Activated T-helper 1 cell treated with anti-CD3 and anti-CD28 coated beads, Interleukin-12 subunit alpha, Interleukin-12 subunit beta, Interleukin-2, Interleukin-4 antibody, amounts not matched to agents 30 ng/mL and 10 ng/mL and 1 ng/mL, durations not matched to agents 14 hours and 24 hours and 36 hours (primary cell): ENCODE measurements at places on chromosomes 7 and 10. TPM values are rescaled to one million over a fixed set of nuclear protein-coding genes. Genes with fewer than 3 reads are reported as not detected.

DNA sequence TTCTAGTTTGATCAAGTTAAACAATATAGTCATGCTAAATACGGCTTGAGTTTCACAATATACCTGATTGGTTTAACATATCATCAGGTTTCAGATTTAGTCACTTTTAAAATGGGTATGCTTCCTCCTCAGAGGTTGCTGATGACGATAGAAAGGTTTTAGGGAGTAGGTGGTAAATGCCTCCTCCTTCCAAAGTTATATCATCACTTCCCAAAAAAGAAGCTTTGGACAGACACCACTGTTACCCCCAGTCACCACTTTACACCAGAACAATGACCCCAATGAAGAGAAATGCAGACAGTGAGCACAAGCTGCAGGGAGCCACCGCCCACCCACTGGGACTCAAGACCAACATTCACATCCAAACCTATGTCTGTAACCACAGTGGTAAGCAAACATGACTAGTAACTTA lies 244.6 kb downstream of the SORCS1 start:
- no peak for DNase-seq

- no peak for DNase-seq
These were observed 60.9 kb downstream of the SLC35B4 start for GRCh38 chr7:134255814-134256213.

DNA sequence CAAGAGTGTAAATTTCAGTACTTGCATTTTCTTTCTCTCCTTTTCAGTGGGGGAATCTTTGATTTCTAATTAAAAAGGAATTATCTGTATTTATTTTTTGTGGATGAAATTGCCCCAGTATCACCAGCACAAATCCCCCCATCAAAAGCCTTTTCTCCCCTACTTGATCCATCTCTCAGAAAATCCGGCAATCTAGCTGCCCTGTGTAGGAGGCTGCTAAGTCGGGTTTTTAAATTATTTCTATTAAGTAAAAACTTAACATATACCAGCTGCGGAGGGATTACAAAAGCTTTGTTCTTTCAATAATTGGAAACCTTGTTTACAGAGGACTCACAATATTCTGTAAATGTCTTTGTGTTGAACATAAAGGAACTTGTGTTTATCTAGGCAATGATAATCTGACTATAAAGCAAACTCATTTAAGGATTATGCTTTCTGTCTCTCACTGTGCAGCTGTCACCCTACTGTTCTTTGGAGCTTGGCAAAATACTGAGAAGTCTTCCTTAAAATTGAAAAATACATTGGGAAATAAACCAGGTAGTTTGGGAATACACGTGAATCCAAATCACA lies 177.4 kb upstream of the PRR15 start:
- no peak for DNase-seq

DNA sequence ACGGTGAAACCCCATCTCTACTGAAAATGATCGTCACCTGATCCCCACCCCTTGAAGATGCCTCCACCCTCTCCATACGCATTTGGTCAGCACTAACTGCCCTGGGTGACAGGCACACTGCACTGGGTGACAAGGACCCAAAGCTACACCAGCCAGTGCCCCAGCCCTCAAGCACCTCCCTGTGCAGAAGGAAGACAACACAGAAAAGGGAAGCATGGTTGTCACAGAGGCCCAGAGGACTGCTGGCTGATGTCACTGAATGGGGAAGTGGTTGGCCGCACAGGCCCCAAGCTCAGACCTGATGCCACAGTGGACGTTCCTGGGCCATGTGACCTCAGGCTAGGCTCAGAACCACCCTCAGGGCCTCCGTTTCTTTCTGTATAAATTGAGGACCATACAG lies 4.2 kb upstream of the PILRA start:
- no peak for DNase-seq

GRCh38 chr7:157395206-157395605 lies 58.4 kb downstream of the DNAJB6 start:
- DNase-seq = no peak

DNA sequence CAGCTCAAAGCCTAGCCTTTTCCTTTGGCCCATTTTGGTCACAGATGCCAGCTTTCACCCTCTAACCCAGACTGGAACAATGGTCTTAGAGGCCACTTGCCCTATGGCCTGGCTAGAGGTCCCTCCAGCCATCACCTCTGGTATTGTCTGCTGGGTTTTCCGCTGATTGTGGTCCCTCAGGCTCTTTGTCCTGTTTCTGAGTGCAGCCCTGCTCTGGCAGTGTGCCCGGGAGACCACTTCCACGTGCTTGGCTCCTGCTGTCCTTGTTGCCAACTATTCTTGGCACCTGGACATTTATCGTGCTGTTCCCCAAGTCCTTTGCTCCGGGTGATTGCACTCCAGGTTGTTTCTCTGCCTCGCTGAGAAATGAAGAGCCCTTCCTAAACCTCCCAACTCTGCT lies 53.3 kb upstream of the FAM180A start:
- DNase-seq = no peak

GRCh38 chr10:104501449-104501848 lies 139.6 kb upstream of the SORCS3 start:
- no peak for DNase-seq

GRCh38 chr10:8677642-8678041 lies 623.2 kb downstream of the GATA3 start:
- no peak for DNase-seq

- no peak for DNase-seq
These were observed 813.0 kb downstream of the TYW1 start for GRCh38 chr7:67809586-67809985.

GRCh38 chr10:123390332-123390731 lies 236.1 kb downstream of the BUB3 start:
- DNase-seq = no peak

DNA sequence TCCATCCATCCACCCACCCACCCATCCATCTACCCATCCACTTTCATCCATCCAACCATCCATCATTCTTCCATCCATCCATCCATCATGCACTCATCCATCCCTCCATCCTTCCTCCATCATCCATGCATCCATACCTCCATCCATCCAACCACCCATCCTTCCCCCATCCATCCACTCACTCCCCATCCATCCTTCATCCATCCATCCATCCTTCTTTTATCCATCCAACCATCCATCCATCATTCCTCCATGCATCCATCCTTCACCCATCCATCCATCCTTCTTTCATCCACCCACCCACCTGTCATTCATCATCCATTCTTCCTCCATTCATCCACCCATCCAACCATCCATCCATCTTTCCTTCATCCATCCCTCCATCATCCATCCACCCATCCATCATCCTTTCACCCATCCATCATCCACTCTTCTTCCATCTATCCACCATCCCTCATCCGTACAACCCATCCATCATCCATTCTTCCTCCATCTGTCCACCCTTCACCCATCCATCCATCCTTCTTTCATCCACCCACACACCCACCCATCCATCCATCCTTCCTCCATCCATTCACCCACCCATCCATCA lies 428.2 kb downstream of the DNAJB6 start:
- DNase-seq = no peak

DNA sequence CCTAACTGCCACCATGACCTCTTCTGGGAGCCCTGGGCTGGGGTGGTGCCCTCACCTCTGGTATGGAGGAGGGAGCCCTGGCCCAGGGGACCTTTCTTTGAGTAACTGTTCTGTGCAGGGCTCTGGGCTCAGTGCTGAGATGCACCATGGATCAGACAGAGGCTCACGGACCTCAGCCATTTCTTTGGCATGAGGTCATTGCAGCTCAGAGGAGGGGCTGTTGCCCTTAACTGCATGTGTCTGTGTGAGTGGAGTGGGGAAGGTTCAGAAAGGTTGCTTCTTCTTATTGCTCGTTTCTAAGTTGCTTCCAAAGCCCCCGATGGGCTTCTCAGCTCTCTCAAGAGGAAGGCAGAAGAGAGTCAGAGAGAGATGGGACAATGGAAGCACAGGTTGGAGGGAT lies 233.9 kb downstream of the RPS24 start:
- DNase-seq = no peak

- DNase-seq = no peak
These were observed 534.1 kb downstream of the SDK1 start for GRCh38 chr7:3835109-3835508.

GRCh38 chr10:5573319-5573950 lies 48.7 kb downstream of the CALML3 start:
- DNase-seq = no peak

DNA sequence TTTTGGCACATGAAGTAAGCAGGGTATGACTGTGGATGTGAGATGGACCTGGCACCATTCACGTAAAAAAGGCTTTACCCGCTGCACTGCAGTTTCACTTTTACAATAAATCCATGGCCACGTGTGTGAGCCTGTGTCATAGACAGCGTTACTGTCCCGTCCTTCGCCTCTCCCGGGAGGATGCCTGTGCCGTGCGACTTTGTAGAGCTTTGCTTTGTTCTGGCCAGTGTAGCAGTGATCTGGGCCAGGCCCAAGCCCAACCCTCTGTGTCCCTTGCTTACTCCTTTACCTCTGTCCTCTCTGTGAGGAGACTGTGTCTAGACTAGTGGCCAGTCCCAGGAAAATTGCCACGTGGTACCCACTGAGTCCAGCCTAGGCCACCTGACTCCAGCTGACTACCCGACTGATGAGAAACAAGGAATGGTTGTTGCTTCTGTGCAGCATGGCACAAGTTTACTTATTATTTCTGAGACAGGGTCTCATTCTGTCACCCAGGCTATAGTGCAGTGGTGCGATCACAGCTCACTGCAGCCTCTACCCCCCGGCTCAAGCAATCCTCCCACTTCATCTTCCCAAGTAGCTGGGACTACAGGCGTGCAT lies 48.1 kb downstream of the JAKMIP3 start:
- no peak for DNase-seq

DNA sequence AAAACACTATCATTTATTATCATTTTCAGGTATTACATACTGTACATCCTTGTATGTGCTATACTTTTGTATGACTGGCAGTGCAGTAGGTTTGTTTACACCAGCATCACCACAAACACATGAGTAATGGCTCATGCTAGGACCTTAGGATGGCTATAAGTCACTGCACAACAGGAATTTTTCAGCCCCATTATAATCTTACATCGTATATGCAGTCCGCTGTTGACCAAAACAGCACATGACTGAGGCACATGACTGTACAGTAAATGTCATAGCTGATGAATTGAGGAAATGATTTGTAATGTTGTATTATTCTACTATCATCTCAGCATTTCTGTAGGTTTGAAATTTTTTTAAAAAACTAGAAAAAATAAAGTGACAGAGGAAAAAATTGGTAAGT lies 38.6 kb downstream of the BPGM start:
- no peak for DNase-seq

GRCh38 chr10:6228010-6228511 lies 25.3 kb downstream of the PFKFB3 start:
- no peak for DNase-seq

DNA sequence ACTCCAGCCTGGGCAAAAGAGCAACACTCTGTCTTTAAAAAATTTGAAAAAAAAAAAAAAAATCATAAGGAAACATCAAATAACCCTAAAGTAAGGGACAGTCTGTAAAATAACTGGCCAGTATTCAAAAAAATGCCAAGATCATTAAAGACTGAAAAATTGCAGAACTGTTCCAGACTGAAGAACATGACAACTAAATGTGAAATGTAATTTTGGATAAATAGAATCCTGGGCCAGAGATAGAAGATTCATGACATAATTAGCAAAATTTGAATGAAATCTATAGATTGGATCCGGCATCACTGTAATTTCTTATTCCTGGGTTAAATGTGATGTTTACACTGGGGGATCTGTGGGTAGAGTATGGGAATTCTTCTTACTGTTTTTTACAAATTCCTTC lies 3.0 kb downstream of the PSPH start:
- DNase-seq = no peak

GRCh38 chr10:131559450-131559911 lies 248.0 kb upstream of the TCERG1L start:
- no peak for DNase-seq

DNA sequence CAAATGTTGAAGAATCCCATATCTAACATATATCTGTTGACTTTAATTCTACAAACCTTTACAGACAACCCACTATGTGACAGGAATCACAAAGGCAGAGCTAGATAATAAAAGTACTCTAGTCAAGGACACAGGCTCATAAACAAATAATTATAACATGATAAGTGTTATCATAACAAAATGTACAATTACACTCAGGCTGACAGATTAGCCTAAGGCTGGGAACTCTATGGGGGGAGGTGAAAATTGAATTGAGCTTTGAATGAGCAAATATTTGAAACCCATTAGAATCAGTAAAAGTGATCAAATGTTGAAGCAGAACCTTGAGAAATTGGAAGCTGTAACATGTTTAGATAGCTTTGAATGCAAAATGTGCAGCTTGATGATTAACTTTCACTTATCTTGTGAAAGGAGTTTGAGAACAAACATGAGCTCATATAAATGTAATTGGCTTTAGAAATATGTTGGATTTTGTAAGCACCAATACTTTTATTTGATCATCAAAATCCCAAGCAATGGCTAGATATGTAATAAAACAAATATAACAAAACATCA lies 970.2 kb downstream of the SORCS3 start:
- DNase-seq = no peak

GRCh38 chr7:117072620-117073118 lies 119.4 kb downstream of the ST7 start:
- no peak for DNase-seq

DNA sequence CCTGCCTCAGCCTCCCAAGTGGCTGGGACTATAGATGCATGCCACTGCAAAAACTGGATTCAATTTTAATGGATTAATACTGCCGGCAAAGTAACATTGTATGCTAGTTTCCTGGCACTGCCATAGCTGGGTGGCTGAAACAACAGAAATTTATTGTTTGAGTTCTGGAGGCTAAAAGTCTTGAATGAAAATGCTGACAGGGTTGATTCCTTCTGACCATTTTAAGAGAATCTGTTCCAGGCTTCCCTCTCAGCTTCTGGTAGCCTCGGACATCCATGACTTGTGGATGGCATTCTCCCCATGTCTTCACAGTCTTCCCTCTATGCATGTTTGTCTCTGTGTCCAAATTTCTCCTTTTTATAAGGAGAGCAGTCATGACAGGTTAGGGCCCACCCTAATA lies 87.3 kb upstream of the ARID5B start:
- DNase-seq = no peak

DNA sequence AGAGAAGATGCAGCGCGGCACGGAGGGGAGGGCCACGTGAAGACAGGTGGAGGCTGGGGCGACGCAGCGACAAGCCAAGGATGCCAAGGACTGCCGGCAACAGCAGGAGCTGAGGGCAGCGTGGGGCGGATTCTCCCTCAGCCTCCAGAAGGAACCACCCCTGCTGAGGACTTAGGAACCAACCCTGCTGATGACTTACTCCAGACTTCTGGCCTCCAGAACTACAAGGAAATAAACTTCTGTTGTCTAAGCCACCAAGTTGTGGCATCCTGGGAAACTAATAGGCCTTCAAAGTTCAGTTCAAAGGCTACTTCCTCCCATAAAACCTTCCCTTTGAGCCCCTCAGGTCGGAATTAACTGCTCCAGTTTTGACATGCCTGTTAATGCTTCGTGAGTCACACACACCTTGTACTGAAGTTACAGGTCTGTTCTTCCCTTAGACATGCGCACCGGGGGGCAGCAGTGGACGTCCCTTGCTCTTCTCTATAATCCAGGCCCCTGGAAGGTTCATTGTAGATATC lies 88.4 kb upstream of the RHEB start:
- DNase-seq = no peak

GRCh38 chr7:1344981-1345701 lies 112.5 kb downstream of the UNCX start:
- DNase-seq = no peak

The HOXA9 gene
- not detected in 2 replicates for total RNA-seq

The CREB5 gene
- not detected in 2 replicates for total RNA-seq

The IQUB gene
- total RNA-seq = 0.44 TPM in 1 of 2 replicates, not detected in the other

The TCERG1L gene
- 0.05 and 0.12 TPM in 2 replicates for total RNA-seq

The PWWP2B gene
- 4.1 and 4.8 TPM in 2 replicates for total RNA-seq

The AKR1C4 gene
- total RNA-seq = not detected in 2 replicates
